ENCODE measurements at places on chromosomes 3 and 15. TPM values are rescaled to one million over a fixed set of nuclear protein-coding genes. Genes with fewer than 3 reads are reported as not detected.

TUSC7 gene
- total RNA-seq = not detected

HEG1 gene
- total RNA-seq = 50.8 TPM

MORC1 gene
- total RNA-seq = not detected

UMPS gene
- total RNA-seq = 24.1 TPM

PTPRG gene
- total RNA-seq = 47.4 TPM

LMAN1L gene
- not detected for total RNA-seq

OIP5 gene
- total RNA-seq = 4.2 TPM
